SJCRH30 (cell line): ENCODE measurements at places on chromosomes 13 and 19.

DNA sequence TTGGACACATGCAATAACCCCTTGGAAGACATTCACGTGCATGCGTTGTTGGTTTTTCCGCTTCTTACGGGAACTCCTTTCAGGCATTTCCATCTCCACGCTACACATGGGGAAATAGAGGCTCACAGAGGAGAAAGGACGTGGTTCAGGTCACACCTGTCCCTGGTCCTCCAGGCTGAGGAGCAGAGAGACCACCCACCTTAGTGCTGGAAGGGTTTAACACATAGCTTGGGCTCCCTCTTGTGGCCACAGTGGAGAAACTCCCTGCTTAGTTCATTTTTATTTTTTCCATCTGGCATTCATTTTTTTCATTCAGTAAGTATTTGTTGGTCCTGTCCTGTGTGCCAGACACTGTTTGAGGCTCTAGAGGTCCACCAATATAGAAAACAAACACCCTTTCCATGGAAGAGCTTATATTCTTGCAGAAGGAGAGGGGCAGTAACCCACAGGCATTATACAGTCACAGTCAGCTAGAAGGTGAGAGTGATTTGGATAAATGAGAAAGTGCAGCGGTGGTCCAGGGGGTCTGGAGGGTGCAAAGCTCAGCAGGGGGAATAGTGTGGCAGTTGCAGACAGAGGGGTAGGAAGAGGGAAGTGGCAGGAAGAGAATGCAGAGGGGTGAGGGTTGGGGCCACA lies 24.2 kb upstream of the TTYH1 start:
- no peak overlapping the region for H3K27ac ChIP-seq
- H3K4me1 ChIP-seq: no peaks in the 10 kb centered on the region; the same call in 1 of the 2 replicates
- peaks cover 11% of the 10 kb centered on the region for H3K27me3 ChIP-seq
- no peaks in the 10 kb centered on the region for H3K36me3 ChIP-seq
- H3K4me3 ChIP-seq: no peak overlapping the region

DNA sequence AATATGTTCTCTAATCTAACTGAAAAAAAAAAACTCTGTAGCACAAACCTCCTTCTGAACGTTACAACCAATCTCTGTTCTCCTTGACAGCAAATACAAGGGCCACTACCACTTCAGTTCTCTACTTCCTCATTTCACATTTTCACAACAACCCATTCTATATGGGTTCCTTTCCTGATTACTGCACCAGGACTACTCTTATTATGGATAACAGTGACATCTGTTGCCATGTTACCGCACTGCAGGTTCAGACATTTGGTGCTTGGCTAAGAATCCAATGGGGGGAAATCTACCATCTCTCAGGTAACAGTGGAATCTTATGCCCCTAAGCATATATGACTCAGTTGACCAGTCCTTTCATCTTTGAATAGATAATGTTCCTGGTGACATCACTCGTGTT lies 11.6 kb upstream of the FPR3 start:
- no peaks in the 10 kb centered on the region for H3K36me3 ChIP-seq
- no peak for DNase-seq
- H3K27me3 ChIP-seq: no peaks in the 10 kb centered on the region
- H3K4me1 ChIP-seq: no peaks in the 10 kb centered on the region

GRCh38 chr13:108266321-108266990 lies 3.1 kb upstream of the TNFSF13B start:
- no peak overlapping the region for H3K27ac ChIP-seq
- no peak for DNase-seq
- H3K4me1 ChIP-seq: peaks cover 4% of the 10 kb centered on the region; the same call in 1 of the 2 replicates
- no peak overlapping the region for H3K4me3 ChIP-seq
- no peaks in the 10 kb centered on the region for H3K27me3 ChIP-seq

DNA sequence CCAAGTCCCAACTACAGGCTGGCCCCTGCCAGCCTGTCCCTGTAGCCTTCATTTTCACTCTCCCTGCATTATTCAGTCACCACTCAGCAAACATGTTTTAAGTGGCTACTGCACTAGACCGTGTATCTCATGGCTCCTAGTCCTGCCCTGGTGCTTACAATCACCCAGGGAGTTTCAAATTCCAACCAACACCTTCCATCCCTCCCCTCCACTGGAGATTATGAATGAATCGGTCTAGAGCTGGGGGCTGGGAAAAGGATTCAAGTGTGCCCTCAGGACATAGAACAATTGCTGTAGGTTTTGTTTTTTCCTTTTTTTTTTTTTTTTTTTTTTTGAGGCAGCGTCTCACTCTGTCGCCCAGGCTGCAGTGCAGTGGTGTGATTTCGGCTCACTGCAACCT lies 15.0 kb upstream of the TNFAIP8L1 start:
- 0 out of 2 replicates have a peak, but pooled peaks cover 4% of the 10 kb centered on the region for H3K27me3 ChIP-seq
- H3K27ac ChIP-seq: no peak overlapping the region
- no peaks in the 10 kb centered on the region for H3K36me3 ChIP-seq
- DNase-seq: peak; percentile 63

- no peak for DNase-seq
- no peaks in the 10 kb centered on the region for H3K27me3 ChIP-seq
- H3K36me3 ChIP-seq: peaks cover 24% of the 10 kb centered on the region
- H3K4me3 ChIP-seq: no peak overlapping the region
- no peaks in the 10 kb centered on the region for H3K4me1 ChIP-seq
These were observed 232.1 kb downstream of the DIAPH3 start for GRCh38 chr13:59931621-59932020.

GRCh38 chr19:14536926-14537692 lies 7.7 kb downstream of the TECR start:
- no peak overlapping the region for H3K4me3 ChIP-seq
- no peak overlapping the region for H3K27ac ChIP-seq
- peak; percentile 52 for DNase-seq
- H3K4me1 ChIP-seq: no peaks in the 10 kb centered on the region

DNA sequence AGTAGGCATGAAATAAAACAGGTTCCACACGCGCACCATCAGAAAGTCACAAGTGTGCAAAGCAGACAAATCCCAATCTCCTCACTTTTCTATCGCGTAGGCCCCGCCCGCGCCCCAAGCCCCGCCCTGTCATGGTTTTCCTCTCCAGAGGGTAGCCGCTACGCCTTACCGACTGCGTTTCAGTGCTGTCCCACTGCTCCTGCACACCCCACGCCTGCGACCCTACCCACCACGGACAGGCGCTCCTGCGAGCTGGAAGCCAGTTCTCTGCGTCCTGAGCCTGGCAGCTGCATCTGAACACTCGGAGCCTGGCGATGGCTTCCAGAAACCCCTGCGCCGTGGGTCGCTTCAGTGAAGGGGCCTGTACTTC lies 379 bp upstream of the ZNF470 start:
- 0 out of 2 replicates have a peak, but pooled peaks cover 3% of the 10 kb centered on the region for H3K4me1 ChIP-seq
- H3K4me3 ChIP-seq: peak overlapping the region; percentile 84
